Peyer's patch (tissue), 4 donors: ENCODE measurements at places on chromosomes 13 and 19. TPM values are rescaled to one million over a fixed set of nuclear protein-coding genes. Genes with fewer than 3 reads are reported as not detected.
A peak's percentile ranks its signal among the peaks of the same experiment; 100 is the strongest.

DNA sequence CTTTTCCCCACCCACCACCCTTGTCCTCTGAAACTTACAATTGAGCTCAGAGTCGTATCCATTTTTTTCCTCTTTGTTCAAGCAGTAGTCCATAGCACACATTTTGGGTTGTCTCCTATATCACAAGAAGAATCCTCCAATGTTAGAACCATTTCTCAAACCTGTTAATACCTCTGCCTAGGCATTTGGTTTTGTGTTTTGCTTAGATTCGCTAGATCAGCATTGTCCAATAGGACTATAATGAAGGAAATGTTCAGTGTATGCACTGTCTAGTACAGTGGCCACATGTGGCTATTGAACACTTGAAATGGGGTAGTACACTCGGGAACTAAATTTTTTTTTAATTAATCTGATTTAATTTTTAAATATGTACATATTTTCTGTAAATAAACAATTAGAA lies 12.6 kb downstream of the DPY19L3 start:
- H3K27ac ChIP-seq = no peak overlapping the region
- no peaks in the 10 kb centered on the region for H3K36me3 ChIP-seq
- no peaks in the 10 kb centered on the region for H3K4me1 ChIP-seq
- H3K27me3 ChIP-seq = no peaks in the 10 kb centered on the region

DNA sequence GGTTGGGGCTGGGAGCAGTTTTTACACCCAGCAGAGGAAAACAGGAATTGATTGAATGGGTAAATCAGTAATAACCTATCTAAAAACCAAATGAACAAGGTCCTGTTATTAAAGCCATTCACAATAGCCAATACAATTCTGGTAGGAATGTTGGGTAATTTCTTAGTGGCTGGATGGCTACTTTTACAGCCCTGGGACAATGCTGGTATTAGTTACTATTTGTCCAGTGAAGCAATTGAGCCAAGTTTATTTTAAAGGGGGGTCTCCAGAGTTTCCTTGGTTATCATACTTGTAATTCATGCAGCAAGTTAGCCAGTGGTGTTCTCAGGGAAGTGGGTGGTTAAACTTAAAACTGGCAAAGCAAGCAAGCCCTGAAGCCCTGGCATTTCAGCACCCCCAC lies 92.3 kb upstream of the STARD13 start:
- H3K27me3 ChIP-seq = no peaks in the 10 kb centered on the region
- H3K4me1 ChIP-seq = no peaks in the 10 kb centered on the region
- no peaks in the 10 kb centered on the region for H3K36me3 ChIP-seq
- H3K27ac ChIP-seq = no peak overlapping the region
- DNase-seq = no peak
- no peak overlapping the region for H3K4me3 ChIP-seq

DNA sequence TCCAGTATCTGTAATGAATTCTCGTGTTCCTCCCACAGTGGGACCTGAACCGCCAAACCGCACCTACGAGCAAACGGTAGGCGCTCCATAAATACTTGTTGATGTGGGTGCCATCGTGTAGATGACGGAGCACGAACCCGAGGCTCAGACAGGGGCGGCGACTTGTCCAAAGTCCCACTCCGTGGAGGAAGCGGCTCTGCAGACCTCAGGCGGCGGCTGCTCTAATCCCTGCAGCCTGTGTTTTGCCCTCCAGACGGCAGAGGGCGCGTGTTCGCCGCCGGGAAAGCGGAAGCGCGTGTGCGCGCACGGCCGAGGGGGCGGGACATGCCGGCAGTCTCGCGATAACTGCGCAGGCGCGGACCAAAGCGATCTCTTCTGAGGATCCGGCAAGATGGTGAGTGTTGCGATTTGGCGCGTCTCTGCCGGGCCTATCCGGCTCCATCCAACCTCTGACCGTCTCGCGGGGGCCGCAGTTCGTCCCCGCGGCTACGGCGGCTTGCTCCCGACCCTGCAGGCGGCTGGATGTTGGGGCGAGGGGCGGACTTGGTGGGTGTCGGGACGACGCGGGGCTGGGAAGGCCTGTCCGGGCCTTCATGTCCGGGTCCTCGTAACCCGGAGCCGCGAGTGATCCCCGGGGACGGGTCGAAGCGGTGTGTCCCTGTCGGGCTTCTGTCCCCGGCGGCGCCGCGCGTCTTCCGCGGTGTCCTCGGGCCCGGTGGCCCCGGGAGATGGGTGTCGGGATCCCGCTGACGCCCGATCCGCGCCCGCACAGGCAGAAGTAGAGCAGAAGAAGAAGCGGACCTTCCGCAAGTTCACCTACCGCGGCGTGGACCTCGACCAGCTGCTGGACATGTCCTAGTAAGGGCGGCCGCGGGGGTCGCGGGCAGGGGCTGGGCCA lies at the start of gene RPS15:
Gene RPS15, plus strand, starts transcription at position 362 of the 898 bp plus-strand sequence. Its CDS starts 30 bp downstream, at position 392.
- no peaks in the 10 kb centered on the region for H3K36me3 ChIP-seq
- H3K4me1 ChIP-seq = peaks cover 11% of the 10 kb centered on the region
- peak within 1 kb of the TSS; percentile 88 for H3K27ac ChIP-seq

DNA sequence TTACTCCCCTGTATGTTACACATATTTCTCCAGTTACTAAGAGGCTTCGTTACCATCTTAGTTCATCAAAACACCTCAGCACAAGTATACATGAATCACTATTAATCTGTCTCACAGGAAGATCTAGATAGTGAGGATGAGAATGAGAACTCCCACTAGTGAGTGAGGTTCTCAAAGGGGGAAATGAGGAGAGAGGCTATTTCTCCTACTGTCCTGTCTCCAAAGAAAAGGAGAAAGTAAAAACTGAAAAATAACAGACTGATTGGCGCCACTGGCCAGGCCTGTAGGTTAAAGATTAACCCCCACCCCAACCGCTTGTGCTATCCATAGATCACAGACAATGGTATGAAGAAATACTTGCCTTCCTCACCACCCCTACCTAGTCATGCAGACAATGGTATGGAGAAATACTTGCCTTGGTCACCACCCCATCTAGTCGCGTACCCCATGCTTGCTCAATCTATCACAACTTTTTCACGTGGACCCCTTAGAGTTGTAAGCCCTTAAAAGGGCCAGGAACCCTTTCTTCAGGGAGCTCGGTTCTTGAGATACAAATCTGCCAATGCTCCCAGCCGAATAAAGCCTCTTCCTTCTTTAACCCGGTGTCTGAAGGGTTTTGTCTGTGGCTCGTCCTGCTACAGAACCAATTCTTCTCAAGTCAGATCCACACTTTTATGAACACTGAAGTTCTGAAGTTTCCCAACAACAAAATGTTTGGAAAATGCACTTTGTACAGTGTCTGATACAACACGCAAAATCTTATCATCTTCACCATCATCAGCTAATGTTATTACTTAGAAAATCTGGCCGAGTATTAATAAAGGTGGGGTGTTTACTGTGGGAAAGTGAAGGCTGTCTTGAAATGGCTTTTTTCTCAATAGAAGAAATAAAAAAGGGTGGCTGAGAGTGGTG lies 598.1 kb downstream of the UQCRFS1 start:
- no peak for DNase-seq
- H3K27ac ChIP-seq = no peak overlapping the region
- no peaks in the 10 kb centered on the region for H3K4me1 ChIP-seq
- H3K4me3 ChIP-seq = no peak overlapping the region
- H3K27me3 ChIP-seq = no peaks in the 10 kb centered on the region
- H3K36me3 ChIP-seq = no peaks in the 10 kb centered on the region

DNA sequence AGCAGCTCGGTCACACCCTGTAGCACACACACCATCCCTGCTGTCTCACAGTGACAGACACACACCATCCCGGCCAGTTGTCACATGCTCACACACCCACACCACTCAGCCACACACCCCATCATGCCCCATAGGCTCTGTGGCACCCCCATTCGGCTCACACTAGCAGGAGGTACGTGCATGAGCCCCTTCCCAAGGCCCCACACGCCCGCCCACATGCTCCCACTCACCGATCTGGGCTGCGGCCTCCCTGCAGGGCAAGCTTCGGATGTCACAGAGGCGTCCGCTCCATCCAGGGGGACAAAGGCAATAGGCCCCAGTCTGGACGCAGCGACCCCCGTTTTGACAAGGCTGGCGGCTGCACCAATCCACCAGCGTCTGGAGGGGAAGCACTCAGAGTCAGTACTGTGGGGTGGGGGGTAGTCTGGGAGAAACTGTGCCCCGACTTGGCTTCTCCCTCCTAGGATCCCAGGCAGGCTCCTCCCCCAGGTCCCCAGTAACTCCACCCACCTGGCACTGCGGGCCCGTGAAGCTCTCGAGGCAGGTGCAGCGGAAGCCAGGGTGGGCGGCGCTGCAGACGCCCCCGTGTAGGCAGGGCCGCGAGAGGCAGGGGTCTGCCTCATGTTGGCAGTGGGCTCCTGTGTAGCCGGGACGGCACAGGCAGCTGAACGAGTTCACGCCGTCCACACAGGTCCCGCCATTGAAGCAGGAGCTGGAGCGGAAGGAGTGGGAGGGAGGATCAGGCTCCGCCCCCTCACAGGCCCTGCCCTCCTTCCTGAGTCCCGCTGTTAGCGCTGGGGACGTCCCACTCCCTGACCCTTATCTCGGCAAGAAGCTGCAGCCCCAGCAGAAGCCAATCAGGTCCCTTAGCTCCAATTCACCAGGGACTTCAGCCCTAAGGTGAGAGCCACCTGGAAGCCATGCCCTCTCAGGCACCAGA lies 20.1 kb downstream of the NOTCH3 start:
- peak overlapping the region; percentile 22 for H3K4me3 ChIP-seq
- H3K4me1 ChIP-seq = no peaks in the 10 kb centered on the region
- DNase-seq = no peak
- no peaks in the 10 kb centered on the region for H3K36me3 ChIP-seq
- H3K27me3 ChIP-seq = no peaks in the 10 kb centered on the region
- peak overlapping the region; percentile 60 for H3K27ac ChIP-seq

- no peak overlapping the region for H3K27ac ChIP-seq
- H3K4me3 ChIP-seq = no peak overlapping the region
- no peaks in the 10 kb centered on the region for H3K36me3 ChIP-seq
- no peak for DNase-seq
Measured at GRCh38 chr13:72808917-72809500, 27.1 kb downstream of the PIBF1 start.

GRCh38 chr13:98792785-98793495 lies 40.5 kb upstream of the SLC15A1 start:
- H3K27me3 ChIP-seq = no peaks in the 10 kb centered on the region
- H3K4me3 ChIP-seq = no peak overlapping the region
- H3K27ac ChIP-seq = peak overlapping the region; percentile 71
- peaks cover 31% of the 10 kb centered on the region for H3K36me3 ChIP-seq
- peak; percentile 14 for DNase-seq

DNA sequence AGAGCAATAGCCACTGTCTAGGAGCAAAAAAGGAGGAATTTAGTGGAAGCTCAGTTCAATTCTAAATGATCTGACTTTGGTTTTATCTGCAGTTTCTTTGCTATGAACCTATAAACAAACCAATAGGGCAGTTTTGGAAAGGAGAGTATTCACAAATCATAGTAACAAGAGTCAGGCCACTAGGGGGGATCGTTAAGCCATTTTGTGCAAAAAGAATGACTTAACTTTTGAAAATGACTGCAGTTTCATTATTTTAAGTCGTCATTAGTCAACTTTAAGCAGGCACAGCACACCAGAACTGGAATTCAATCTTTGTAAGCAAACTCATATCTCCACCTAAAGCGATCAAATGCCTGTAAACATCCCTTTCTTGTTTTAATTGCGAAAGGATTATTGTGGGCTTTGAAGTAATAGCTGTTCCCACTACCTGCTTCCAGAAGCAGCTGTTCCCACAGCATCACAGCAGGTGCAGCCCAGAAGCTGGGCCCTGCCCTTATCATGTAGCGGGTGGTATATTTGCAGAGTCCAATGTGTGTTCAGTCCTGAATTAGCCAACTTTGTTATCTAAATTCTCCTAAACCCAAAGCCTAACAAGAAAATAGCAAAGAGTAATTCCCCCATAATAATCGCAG lies 51.5 kb downstream of the SOX21 start:
- DNase-seq = no peak
- H3K27ac ChIP-seq = no peak overlapping the region
- no peaks in the 10 kb centered on the region for H3K4me1 ChIP-seq
- no peak overlapping the region for H3K4me3 ChIP-seq
- H3K36me3 ChIP-seq = no peaks in the 10 kb centered on the region

- no peaks in the 10 kb centered on the region for H3K36me3 ChIP-seq
- no peak overlapping the region for H3K27ac ChIP-seq
- DNase-seq = no peak
- no peaks in the 10 kb centered on the region for H3K4me1 ChIP-seq
- H3K27me3 ChIP-seq = no peaks in the 10 kb centered on the region
Measured at GRCh38 chr13:39455521-39456175, 147.3 kb downstream of the LHFPL6 start.

GRCh38 chr13:99894105-99894839 lies 77.3 kb downstream of the ZIC5 start:
- no peak for DNase-seq
- peak overlapping the region; percentile 56 for H3K4me3 ChIP-seq
- H3K4me1 ChIP-seq = no peaks in the 10 kb centered on the region
- peaks cover 15% of the 10 kb centered on the region for H3K27me3 ChIP-seq
- H3K27ac ChIP-seq = no peak overlapping the region

GRCh38 chr19:32361574-32362317 lies 16.3 kb downstream of the ZNF507 start:
- H3K4me3 ChIP-seq = no peak overlapping the region
- H3K27me3 ChIP-seq = no peaks in the 10 kb centered on the region
- H3K27ac ChIP-seq = no peak overlapping the region
- H3K4me1 ChIP-seq = peaks cover 17% of the 10 kb centered on the region

GRCh38 chr13:30593001-30593400 lies 24.7 kb upstream of the USPL1 start:
- no peak for DNase-seq
- no peaks in the 10 kb centered on the region for H3K27me3 ChIP-seq
- no peak overlapping the region for H3K4me3 ChIP-seq
- no peaks in the 10 kb centered on the region for H3K4me1 ChIP-seq
- no peaks in the 10 kb centered on the region for H3K36me3 ChIP-seq

C19orf38 gene
- total RNA-seq = 20.6 TPM

MUC16 gene
- not detected for total RNA-seq

ZNF85 gene
- 47.9 TPM for total RNA-seq

SHFL gene
- 125 TPM for total RNA-seq

PPP1R12C gene
- total RNA-seq = 113 TPM

PSG4 gene
- not detected for total RNA-seq
